ENCODE measurements at places on chromosomes 1 and 21.

DNA sequence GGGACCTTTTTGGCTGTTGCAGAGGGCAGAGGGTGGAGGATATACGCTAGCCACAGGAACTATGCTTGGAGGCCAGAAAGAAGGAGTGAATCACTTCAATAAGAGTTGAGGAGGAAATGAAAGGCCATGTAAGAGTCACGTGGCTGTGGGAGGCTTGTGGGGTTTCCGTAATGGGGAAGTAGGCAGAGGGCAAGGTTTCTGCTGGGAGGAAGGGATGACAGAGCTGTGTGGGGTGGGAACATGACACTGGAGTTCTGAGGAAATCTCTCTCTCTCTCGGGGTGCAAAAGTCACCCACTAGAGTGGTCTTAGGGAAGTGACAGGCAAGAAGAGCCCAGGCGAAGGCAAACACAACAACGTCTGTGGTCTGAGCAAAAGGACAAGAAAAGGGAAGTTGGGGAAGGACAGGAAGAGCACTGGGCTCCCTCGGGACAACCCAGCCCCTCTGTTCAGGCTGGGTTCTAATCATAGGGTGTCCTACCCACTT, 3.9 kb upstream of the CD1C start:
- peak; percentile 84 for DNase-seq

DNA sequence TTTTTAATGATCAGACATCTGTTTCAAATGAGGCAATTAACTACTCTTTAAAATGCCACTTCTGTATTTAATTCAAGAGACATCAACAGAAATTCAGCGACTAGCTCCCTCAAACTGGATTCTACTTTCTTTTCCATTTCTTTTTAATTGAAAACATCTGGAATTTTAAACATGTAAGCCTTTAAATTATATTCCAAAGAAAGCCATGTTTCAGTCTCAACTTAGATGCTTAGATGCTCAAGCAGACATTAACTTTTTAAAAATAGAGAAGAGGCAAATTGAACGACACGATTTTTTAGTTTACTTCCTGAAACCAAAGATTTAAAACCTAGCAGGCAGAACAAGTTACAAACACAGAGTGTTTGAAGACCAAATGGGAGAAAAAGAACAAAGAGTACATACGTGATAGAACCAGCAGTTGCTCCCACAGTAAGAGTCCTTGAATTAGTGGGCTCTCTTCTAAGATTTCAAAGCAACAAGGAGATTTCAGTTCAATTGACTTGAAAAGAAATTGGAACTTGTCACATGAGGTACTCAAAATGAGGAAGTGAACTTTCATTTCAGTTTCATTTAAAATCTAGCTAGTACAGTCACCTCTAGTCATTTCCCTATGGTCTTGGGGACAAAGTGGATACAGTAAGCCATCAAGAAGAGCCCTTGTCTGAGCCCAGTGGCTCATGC, at the start of gene CTSS:
CTSS (minus strand) TSS at position 483 of the 681 bp plus-strand sequence. CDS start 1,015 bp downstream, outside the sequence.
- DNase-seq: no peak

DNA sequence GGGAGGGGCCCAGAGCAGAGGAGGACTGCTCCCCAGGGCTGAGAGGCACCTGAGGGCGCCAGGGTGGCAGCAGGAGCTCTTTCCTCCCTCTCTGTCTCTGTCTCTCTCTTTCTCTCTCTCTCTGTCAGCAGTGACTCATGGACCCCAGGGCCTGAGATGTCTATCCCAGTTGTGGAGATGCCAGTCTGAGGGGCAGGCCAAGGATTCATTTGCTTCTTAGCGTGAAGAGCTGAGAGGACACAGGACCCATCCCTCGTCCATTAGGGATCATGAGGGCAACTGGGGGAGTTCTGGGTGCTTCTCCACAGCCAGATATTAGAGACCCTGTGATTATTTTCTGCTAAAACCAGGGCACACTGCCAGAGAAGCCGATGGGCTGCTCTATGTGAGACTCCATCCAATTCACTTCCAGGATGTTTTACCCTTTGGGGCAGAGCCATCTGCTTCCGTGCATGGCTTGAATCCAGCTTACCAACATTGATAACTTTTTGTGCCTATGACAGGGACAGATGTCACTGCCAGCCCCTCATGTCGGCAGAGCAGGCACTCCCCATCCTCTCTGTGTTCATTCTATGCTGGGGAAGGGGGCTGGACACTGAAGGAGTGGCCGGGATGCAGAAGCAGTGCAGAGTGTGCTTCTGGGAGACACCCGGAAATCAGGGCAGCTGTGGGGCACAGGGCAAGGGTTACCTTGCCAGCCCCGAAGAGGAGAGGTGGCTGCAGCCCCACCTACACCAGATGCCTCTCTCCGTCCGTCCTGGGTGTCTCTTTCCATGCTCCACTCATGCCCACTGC, 4.1 kb upstream of the PCBP3 start:
- no peak for DNase-seq

- no peak for DNase-seq
These were observed 1.4 kb upstream of the BRINP3 start for GRCh38 chr1:190479050-190479397.

All from aorta (tissue), 5 donors.